ENCODE measurements at places on chromosomes 7 and 10.
A peak's percentile ranks its signal among the peaks of the same experiment; 100 is the strongest.

DNA sequence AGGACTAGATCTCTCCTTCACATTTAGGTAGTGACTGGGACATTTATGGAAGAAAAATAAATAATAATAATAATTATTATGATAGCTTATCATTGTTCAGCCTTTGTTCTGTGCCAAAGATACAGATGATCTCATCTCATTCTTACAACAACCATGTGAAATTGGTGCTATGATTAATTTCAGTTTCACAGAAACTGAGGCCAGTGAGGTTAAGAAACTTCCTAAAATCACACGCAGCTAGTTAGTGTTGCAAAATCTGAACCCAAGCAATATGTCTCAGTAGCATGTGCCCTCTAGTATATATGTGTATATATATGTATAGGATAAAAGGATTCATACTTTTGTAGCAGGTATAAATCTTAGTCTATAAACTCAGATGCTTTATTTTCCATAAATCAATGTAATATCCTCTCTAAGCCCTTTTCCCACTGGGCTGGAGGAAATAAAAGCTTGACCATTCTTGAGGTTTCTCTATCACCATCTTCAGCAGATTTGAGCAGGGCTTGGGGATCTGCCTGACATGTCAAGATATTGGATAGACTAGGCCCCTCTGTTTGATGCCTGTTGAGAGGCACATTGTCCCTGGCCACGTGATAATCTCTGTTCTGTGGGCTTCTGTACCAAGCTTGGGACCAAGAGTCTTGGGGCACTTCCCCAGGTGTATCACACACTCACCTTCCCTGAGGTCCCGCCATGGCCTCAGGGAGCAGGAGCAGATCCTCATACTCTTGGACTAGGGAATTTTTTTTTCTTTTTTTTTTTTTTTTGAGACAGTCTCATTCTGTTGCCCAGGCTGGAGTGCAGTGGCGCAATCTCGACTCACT, 172.6 kb upstream of the NRP1 start:
- DNase-seq, result no peak

- no peak for DNase-seq
Measured at GRCh38 chr10:81875467-81876252, 666 bp downstream of the NRG3 start.

DNA sequence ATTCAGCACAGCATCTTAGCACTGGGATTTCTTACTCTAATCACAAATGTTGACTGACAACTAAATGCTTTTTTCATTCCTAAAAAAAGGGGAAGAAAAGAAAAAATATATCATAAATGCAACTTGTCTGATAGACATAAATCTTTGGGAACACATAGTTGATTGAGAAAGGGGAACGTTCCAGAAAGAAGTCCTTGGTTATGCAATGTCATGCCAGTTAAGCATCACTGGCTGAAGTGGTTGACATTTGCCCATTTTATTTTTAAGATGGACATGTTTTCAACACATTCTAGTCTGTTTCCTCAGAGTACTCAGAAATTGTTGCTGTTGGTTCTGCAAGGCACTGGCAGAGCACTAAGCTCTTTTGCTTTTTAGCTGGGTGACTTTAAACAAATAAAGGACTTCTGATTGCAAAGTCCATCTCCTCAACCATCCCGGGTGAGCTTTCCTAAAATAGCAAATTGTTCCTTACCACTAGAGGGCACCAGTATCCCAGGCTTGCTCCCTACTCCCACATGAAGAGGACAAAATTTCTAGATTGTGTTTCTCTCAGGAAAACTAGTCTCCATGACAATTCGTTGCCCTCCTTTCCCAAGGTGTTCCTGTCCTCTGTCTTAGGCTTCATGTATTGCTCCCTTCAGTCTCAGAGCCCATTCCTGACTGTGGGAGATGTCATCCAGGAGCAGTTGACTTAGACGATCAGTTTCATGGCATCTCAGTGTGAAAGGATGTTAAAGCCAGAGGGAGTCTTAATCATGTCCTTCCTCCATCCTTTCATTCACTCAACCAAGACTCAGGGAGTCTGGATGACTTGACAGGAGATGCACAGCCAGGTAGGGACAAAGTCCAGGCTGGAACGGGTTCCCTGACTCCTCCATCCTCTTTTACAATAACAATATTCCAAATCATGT, 23.9 kb downstream of the OPALIN start:
- peak; percentile 50 for DNase-seq

- no peak for DNase-seq
Measured at GRCh38 chr7:43625453-43625852, 42.5 kb downstream of the STK17A start.

DNA sequence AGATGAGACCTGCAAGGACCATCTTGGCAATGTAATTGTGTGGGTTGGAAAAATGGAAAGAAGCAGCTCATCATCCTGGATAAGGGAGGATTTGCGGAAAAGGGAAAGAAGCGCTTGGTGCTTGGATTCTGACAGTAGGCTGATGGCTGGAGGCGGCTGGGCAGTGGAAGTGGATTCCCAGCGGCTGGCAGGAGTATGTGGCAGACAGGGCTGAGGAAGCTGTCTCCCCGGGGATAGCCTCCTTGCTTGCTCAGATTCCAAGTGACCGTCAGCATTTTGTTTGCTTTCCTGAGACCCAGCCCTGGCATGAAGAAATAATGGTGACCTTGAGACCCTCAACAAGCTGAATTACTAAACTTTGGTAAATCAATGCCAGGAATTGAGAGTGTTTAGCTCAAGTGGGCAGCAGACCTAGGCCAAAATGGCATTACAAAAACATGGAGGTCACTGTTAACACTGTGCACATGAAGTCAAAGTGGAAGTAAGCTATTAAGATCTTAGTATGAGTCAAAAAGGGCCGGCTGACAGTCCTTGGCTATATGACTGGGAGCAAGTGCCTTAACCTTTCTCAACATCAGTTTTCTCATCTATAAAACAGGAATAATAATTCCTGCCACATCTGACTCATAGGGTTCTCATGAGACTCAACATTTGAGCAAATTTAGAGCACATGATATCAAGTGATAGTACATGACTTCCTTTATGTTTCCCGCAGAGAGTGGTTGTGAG, 21.3 kb downstream of the SLC25A28 start:
- no peak for DNase-seq

DNA sequence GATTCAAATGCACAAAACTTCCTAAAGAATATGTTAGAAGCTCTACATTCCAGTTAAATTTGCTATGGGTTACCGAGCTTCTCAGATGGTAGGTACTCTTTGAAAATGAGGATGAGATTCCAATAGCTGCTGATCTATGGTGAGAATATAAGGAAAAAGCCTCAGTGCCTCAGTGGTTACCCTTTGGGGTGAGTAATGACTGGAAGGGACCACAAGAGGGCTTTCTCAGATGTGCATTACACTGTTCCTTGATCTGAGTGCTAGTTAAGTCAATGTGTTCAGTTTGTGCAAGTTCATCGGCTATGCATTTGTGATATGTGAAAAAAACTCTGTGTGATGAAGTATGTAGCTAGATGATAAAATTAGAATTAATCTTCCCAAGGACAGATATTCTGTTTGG, 3.5 kb downstream of the NRCAM start:
- DNase-seq, result no peak

- DNase-seq, result no peak
Measured at GRCh38 chr7:80488851-80489370, 23.0 kb downstream of the GNAT3 start.

All from tongue (tissue), 3 donors.